ENCODE measurements at places on chromosomes 2 and 18.

DNA sequence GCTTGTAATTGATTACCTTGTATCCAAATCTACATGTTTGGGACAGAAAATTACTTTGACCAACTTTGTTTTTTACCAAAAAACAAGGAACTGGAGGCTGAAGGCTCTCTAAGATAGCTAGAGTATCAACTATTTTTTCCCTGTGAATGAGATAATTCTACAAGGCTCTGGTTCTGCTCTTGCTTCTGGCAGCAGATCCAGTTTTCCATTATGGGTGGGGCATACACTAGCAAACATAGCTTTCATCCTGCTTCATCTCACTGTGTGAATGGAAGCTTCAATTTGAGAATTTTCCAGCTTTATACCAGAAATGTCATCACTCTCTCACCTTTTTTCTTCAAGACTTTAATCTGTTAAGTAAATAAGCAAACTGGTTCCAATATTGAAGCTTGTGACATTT, 249.7 kb downstream of the RPRM start:
- no peak for DNase-seq

- no peak for DNase-seq
Observed at GRCh38 chr2:123438251-123438650, 586.8 kb upstream of the CNTNAP5 start.

GRCh38 chr2:222722327-222722946, 51.0 kb downstream of the MOGAT1 start:
- DNase-seq = no peak

DNA sequence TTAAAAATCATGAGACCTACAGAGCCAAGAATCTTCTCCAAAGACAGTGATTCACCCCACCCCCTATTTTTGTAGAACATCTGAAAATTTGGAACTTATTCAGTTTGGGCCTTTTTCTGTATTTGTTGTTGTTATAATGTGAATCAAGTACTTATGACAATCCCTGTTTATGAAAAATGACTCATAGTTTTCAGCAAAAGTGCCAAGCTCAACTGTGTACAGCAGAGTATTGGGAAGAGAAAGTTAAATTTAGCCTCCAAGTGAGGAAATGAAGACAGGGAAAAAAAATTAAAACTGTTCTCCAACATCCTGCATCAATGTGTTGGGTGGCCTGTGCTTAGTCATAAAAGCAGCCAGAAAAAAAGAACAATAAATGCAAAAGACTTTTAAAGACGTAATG, 46.2 kb downstream of the LRATD1 start:
- DNase-seq = no peak

DNA sequence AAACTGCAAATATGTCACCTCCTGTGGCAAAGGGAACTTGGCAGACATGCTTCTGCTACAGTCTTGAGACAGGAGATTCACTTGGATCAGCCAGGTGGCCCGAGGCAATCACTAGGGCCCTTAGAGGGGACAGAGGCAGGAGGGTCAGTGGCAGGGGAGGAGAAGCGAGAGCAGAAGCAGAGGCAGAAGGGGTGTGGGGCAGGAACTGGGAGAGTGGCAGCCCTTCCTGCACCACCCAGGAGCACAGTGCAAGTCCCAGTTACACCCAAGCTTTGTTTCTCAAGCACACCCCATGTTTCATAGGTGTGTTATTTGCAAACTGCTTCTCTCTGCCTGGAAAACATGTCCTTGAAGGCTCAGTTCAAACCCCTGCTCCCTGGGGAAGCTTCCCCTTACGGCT, 309.7 kb upstream of the MYT1L start:
- DNase-seq = no peak

DNA sequence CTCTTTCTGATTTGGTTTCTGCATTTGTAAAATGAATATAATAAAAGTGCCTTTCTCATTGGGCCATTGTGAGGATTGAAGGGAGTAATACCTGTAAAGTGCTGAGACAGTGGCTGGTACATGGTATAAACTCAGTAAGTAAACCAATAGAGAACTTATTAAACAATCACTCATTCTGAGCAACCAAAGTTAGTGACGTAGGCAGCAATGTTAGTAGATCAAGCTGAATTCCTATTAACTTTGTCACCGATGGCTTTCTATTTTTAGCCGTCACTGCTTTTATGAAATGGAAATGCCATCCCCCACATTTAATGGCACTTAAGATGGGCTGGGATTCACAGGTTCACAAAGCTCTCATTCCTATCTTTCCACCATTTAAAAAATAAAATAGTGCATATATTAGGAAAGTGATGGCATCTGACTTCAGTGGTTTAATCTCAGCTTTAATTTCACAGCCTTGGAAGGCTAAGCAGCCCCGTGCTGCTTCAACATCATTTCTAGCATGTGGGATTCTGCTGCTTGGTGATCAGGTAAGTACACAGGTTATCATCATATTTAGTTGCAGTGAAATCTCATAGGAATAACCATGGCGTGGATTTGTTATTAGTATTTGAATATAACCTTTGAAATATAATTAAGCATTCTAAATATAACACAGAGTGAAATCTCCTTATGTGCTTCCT, 17.6 kb upstream of the PPP4R1 start:
- no peak for DNase-seq

- no peak for DNase-seq
Observed at GRCh38 chr2:142901780-142902179, 24.3 kb downstream of the KYNU start.

- DNase-seq = no peak
Observed at GRCh38 chr2:221434142-221434541, 138.0 kb downstream of the EPHA4 start.

DNA sequence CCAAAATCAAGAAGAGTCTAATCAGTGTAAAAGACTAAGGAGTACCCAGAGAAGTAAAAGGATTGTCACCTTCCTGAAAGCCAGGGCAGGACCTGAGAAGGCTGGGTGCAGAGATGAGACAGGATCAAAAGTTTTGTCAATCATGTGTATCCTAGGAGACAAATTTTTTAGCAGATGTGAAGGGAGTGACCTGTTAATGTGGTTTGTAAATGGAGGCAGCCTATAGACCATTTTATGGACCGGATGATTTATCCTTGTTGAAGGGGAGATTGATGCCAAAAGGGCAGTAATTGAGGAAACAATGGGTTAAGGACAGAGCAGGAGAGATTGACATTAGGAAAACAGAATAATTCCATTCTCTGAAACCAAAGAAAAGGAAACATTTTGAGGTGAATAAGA, 813 bp downstream of the NDC80 start:
- DNase-seq = no peak

GRCh38 chr2:217953011-217953481, 49.7 kb downstream of the TNS1 start:
- DNase-seq = no peak

- DNase-seq = no peak
Observed at GRCh38 chr2:219416235-219416602, 2.0 kb upstream of the DES start.

DNA sequence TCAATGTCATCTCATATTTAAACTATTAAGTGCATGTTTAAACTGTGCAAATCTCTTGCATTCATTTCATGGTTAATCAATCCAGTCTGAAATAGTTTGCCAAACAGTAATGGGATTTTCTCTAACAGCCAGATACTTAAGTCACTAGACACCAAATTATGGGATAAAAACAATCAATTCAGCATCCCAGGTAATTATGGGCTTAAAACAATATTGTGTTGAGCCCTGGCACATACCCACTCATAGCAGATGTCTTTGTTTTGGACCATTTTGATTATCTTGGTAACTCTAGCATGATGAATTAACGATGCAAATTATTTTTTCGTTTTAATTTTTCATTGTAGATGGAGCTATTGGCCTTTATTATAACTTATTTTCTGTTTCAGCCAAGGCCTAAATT, 118.5 kb upstream of the CD302 start:
- no peak for DNase-seq

- DNase-seq = no peak
Observed at GRCh38 chr2:231260442-231261208, 62.2 kb downstream of the ARMC9 start.

DNA sequence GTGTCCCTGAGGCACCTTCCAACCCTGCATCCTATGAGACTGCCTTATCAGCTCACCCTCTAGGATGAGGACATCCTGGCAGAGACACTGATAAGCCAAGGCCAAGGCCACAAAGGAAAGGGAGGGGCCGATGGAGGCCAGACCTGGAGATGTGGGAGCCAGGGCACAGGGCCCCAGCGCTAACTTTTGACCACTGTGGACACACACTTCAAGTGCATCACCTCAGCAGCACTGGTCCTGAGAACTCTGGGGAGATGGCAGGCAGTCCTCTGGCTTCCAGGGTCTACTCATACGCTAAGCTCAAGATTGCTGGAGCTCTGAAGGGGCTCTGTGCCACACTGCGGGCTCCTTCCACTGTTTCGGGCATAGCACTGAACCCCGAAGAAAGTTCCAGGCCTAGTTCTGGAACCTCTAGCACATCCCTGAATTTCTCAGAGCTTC, 100.2 kb upstream of the ID2 start:
- no peak for DNase-seq

- DNase-seq = no peak
Observed at GRCh38 chr18:28789502-28789901, 612.6 kb upstream of the CDH2 start.

GRCh38 chr2:191617575-191617974, 60.4 kb upstream of the NABP1 start:
- DNase-seq = peak; percentile 44

DNA sequence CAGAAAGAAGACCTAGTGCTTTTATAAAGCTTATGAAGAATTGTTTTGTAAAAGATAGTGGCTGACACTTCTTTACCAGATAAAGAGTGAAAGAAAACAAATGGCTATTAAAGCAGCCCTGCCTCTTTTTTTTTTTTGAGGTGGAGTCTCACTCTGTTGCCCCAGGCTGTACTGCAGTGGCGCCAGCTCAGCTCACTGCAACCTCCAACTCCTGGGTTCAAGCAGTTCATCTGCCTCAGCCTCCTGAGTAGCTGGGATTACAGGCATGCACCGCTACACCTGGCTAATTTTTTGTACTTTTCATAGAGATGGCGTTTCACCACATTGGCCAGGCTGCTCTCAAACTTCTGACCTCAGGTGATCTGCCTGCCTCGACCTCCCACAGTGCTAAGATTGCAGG, 12.9 kb downstream of the ARPC2 start:
- DNase-seq = peak; percentile 40

GRCh38 chr2:84964406-84965191, 6.4 kb upstream of the KCMF1 start:
- DNase-seq = no peak

Measured in activated CD4-positive, alpha-beta T cell treated with anti-CD3 and anti-CD28 coated beads for 48 hours (primary cell).